ENCODE measurements at places on chromosomes 11 and 22.
A peak's percentile ranks its signal among the peaks of the same experiment; 100 is the strongest.

DNA sequence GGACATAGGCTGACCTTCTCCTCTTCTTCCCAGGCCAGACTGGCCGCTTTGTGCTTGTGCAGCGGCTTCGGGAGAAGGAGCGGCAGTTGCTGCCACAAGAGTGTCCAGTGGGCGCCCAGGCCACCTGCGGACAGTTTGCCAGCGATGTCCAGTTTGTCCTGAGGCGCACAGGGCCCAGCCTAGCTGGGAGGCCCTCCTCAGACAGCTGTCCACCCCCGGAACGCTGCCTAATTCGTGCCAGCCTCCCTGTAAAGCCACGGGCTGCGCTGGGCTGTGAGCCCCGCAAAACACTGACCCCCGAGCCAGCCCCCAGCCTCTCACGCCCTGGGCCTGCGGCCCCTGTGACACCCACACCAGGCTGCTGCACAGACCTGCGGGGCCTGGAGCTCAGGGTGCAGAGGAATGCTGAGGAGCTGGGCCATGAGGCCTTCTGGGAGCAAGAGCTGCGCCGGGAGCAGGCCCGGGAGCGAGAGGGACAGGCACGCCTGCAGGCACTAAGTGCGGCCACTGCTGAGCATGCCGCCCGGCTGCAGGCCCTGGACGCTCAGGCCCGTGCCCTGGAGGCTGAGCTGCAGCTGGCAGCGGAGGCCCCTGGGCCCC lies 1.4 kb downstream of the RASSF7 start:
- DNase-seq = no peak

DNA sequence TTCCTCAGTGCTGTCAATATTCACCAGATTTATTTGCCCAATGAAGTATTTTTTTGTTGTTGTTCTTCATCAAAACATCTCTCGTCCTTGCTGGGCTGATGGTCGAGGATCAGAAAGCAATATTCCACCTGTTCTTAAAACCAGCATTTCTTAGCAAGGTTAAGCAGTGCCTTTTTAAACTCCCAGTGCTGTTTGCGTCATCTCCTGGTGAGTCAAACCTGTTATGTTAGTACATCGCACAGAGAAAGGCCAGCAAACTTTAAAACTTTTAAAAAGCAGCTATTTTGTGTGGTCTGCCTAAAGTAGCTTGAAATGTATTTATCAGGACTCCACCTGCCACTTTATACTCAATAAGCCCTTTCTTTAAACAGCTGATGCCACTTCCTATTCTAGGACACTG lies 802.0 kb downstream of the KCNA4 start:
- no peak for DNase-seq

DNA sequence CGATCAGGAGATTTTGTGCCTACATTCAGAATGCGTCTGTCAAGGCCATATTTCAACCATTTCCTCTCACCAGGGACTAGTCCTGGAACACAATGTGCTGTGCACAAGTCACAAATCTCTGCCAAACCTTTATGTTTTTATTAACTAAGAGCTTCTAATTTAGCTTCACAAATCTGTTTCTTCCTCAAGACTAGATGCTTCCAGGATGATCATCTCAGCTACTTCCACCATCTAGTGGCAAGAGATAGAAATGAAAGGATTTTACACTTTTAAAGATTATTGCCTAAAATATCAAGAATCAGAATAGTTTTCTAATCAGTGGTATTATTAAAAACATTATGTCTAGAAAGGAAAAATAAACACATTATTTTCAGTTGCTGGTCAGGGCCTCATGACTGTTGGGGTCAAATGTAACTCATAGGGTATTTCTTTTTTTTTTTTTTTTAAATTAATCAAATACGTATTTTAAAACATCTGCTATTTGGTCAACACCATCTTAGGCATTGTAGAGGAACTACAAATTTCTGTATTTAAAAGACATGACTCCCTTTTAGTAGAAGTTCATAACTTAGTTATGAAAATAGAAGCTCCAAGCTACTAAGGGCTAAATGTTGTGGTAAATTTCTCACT lies 1102.6 kb downstream of the DLG2 start:
- peak; percentile 17 for DNase-seq

GRCh38 chr11:16133867-16134266 lies 222.5 kb downstream of the SOX6 start:
- no peak for DNase-seq

DNA sequence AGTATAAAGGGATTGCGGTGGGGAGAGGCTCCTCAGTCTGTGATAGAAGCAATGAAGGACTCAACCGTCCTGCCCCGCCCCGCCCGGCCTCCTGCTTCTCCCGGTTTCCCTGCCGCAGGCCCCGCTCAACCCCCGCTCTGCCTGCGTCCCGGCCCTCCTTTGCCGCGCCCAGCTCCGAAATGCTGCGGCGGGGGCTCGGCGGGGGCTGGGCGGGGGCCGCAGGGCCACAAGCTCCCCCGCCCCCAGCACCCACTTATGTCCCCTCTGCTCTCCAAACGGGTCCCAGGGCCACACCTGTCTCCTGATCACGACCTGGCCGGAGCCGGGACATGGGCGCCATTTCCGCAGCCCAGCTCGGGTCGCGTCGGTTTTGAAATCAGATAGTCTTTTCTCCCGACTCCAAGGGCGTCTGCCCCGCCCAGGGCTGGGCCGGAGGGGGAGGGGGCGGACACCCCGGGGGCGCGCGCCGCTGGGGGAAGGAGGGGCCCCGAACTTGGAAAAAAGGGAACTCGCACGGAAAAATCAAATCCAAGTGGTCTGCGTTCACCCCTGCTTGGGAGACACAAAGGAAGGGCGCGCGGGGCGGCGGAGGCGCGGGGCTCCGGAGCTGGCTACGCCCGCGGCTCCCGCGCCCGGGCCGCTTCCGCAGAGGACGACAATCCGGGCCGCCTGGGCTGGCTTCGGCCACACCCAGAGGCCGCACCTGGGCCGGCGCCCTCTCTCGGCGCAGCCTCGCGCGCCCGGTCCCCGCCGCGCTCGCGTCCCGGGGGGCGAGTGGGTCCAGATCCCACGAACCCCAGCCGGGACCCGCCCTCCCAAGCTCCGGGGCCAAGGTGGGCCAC lies 70.6 kb upstream of the EP300 start:
- DNase-seq = peak; percentile 26

- DNase-seq = no peak
These were observed 118.5 kb upstream of the TIMP3 start for GRCh38 chr22:32682990-32683389.

GRCh38 chr22:46581538-46582244 lies 38.5 kb upstream of the GRAMD4 start:
- DNase-seq = no peak

DNA sequence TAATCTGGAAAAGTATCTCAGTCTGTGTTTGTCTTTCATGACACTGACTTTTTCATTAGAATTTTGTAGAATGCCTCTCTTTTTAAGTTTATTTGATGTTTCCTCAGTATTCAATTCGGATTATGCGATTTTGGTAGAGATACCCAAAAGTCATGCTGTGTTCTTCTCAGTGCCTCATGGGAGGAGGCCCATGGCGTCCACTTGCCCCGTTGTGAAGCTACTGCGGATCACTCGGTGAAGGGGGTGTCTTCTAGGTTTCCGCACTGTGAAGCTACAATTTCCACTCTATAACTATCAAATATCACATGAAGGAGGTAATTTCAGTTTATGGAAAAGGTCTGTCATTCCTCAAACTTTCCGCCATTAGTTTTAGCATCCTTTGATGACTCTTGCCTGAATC lies 794.0 kb downstream of the TBC1D22A start:
- no peak for DNase-seq

DNA sequence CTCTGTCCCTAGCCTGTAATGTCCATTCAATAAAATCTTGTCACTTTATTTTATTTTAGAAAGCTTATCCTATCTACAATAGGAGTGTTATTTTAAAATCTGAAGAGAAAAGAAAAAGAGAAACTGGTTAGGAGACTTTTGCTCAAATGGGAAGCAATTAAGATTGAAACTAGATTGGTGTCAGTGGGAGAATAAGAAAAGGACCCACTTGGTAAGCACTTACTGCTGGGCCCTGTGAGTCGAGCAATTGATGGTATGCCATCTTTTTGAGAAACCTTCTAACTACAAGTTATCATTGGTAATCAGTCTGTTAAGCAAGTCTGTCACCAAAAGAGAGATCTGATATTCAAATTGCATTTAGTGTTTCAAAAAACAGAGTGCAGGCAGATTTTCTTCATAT lies 258.4 kb downstream of the GRM5 start:
- no peak for DNase-seq

DNA sequence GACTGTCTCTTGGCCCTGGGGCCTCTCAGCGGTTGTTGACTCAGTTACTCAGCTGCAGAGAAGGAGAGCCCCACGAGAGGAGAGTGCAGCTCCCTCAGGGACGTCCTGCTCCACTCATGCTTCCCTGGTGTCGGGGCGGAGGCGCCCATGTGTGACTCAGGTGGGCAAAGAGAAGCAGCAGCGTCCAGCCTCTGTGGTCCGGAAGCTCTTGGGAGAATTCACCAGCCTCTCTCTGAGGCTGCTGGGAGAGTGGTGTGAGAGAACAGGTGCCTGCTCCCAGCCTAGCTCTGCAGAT lies 25.7 kb downstream of the GLB1L2 start:
- no peak for DNase-seq

- DNase-seq = no peak
These were observed 148.3 kb downstream of the TEAD1 start for GRCh38 chr11:12822392-12823022.

DNA sequence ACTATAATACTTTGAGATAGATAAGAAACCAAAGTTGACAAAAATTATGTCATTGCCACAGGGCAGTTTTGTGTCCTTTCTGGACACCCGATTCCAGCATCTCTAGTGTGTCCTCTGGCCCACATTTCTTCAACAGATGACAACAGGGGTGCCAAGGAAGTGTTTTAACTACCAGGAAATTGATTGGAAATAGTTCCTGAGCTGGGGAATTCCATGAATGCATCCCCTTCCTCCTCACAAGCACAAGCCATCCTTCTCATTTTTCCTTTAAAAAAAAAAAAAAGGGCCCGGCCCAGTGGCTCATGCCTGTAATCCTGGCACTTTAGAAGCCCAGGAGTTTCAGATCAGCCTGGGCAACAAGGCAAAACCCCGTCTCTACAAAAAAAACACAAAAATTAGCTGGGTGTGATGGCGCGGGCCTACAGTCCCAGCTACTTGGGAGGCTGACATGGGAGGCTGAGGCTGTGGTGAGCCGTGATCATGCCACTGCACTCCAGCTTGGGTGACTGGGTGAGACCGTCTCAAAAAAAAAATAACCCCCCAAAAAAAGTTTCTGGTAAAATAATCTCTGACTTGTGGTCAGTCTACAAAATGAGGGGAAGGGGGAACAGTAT lies 797 bp upstream of the B3GAT3 start:
- no peak for DNase-seq

- no peak for DNase-seq
These were observed 154.3 kb upstream of the B3GAT1 start for GRCh38 chr11:134566311-134566710.

GRCh38 chr11:17012712-17013547 lies 1.3 kb downstream of the PLEKHA7 start:
- DNase-seq = peak; percentile 66

DNA sequence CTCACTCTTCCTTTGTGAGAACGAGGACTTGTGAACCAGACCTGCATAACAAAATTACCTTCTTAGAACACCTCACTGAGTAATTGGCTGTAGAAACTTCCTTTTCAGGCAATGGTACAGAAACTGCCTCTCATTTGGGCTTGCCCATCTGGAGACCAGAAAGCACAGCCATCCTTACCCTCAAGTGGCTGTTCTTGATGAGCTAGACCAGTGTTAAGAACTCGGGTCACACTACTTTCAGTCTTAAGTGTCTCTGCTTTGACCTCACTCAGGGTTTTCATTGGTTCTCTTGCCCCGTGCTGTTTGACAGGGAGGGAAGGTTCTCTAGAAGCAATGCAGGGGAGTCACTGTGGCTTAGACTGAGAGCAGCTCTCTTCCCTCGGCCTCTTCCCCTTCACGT lies 29.3 kb downstream of the NAT10 start:
- DNase-seq = no peak

- no peak for DNase-seq
These were observed 1.1 kb downstream of the DHCR7 start for GRCh38 chr11:71446942-71447688.

- no peak for DNase-seq
These were observed 2.2 kb downstream of the GLB1L2 start for GRCh38 chr11:134333946-134334345.

DNA sequence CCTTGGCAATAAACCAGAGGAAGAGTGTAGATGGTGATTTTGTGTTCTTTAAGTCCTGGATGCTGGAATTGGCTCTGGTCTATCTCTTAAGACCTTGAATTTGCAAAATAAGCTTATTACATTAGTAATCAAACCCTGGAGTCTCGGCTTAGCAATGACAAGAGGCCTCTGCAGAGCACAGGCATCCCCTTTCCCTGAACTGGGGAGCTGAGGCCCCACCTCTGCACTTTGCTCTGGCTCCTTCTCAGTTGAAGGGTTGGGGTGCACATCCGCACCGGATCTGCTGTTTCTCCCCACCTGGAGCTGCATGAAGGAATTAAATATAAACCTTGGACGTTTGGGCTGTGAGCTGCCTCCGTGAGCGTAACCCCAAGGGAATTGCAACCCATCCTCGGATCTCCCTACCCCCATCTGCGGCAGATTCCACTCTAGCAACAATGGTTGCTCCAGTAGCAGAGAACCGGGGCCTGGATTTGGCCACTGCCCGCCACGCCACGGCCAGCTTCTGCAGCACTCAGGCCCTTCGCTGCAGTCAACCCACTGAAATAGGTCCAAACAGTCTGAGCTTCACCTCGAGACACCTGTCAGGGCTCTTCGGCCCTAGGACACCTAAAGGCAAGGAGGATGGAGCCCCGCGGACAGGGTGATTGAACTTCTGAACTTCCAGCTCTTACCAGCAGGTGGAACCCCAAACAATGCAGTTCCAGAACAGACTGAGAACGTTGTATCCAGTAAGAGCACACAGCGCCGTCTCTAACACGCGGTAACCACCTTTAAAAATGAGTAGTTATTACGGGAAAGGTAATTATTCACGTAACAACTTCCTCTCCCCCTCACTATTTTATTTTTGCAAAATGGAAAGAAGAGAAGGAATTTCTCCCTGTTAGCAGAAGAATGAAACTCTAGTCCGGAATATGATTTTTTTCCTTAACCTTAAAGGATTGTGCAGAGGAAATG lies 54.8 kb upstream of the CAPRIN1 start:
- DNase-seq = peak; percentile 65

GRCh38 chr22:44786610-44787009 lies 34.2 kb downstream of the ARHGAP8 start:
- DNase-seq = no peak

- DNase-seq = peak; percentile 7
These were observed 2.8 kb upstream of the LZTR1 start for GRCh38 chr22:20979243-20979809.

- no peak for DNase-seq
These were observed 1076.7 kb downstream of the BRD1 start for GRCh38 chr22:48750826-48751440.

DNA sequence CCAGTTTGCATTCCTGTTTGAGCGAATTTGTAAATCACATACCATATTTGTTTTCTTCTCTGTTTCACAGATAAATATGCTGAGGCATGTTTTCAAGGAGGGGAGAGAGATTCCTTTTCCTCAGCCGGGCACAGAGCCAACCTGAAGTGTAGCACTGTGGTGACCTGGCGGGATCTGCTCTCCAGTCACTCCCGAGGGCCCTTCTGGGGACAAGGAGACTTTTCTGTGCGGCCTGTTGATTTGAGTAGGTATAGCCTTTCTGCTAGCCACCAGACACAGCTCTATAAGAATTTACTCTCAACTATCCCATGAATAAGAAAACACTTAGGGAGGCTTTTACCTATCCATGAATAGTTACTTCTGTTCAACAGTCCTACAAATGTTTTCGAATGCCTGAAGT lies 63.5 kb upstream of the FDX1 start:
- peak; percentile 34 for DNase-seq
